ENCODE measurements at places on chromosomes 12 and 14.
A peak's percentile ranks its signal among the peaks of the same experiment; 100 is the strongest.

- DNase-seq, result no peak
These were observed 307.9 kb downstream of the CACNA1C start for GRCh38 chr12:2360630-2361170.

DNA sequence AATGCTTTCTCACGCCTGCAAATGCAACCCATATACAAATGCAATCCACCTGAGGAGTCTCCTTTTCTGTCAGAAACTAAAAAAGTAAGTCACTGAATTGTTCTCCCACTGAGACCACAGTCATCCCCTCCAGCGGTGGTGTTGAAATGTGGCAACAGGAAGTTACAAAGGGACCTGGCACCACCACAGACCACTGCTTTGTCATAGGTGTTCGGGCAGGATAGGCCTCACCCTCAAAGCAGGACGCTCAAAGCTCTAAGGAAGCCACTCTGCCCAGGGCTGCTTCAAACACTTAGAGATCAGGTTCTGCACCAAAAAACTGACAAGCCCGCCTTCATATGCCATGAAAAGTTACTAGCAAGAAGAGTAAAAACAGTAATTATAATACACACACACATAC lies 11.3 kb downstream of the PHLDA1 start:
- DNase-seq, result peak; percentile 14

- no peak for DNase-seq
These were observed 3.2 kb downstream of the CATSPERB start for GRCh38 chr14:91728616-91729183.

- DNase-seq, result no peak
These were observed 955.5 kb downstream of the TMTC2 start for GRCh38 chr12:83642205-83642604.

GRCh38 chr12:129607301-129607700 lies 296.5 kb downstream of the TMEM132D start:
- DNase-seq, result no peak

GRCh38 chr12:48084066-48084465 lies 21.8 kb downstream of the SENP1 start:
- no peak for DNase-seq

DNA sequence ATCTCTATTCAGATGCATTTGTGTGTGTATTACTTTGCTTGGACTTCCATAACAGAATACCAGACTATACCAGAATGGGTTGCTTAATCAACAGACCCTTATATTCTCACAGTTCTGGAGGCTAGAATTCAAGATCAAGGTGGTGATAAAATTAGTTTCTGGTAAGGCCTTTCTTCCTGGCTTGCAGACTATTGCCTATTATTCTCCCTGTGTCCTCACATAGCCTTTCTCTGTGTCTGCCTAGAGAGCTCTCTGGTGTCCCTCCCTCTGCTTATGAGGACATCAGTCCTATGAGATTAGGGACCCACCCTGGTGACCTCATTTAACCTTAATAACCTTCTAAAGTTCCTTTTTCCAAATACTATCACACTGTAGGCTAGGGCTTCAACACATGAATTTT lies 106.0 kb downstream of the FAR2 start:
- DNase-seq, result no peak

DNA sequence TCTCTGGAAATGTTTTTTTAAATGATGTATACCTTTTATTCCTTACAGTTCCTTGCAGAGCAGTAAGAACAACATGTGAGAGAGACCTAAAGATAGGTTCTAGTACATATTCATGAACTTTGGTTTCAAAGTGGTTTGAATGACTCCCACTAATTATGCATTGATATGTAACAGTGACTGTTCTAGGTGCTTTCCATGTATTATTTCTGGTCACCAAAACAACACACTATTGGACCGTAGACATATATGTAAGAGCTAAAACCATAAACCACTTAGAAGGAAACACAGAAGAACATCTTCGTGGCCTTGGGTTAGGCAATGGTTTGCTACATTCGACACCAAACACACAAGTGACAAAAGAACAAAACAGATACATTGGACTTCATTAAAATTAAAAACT lies 37.9 kb downstream of the SOX5 start:
- no peak for DNase-seq

DNA sequence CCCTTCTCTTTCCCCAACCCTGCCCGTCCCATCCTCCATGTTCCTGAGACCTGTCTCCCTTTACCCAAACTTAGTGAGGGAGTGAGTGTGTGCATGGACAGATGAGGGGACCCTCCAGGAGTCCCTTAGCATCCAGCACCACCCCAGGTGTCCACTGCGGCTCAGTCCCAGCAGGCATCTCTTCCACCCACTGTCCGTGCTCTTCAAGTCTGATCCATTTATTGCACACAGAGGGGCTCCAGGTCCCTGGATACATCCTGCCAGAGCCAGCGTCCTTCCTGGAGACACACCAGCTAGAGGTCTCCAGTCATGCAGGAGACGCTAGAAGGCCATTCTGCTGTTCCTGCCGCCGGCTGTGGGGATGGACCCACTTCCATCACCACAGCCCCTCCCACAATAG lies 239.2 kb downstream of the ADGRD1 start:
- DNase-seq, result no peak

DNA sequence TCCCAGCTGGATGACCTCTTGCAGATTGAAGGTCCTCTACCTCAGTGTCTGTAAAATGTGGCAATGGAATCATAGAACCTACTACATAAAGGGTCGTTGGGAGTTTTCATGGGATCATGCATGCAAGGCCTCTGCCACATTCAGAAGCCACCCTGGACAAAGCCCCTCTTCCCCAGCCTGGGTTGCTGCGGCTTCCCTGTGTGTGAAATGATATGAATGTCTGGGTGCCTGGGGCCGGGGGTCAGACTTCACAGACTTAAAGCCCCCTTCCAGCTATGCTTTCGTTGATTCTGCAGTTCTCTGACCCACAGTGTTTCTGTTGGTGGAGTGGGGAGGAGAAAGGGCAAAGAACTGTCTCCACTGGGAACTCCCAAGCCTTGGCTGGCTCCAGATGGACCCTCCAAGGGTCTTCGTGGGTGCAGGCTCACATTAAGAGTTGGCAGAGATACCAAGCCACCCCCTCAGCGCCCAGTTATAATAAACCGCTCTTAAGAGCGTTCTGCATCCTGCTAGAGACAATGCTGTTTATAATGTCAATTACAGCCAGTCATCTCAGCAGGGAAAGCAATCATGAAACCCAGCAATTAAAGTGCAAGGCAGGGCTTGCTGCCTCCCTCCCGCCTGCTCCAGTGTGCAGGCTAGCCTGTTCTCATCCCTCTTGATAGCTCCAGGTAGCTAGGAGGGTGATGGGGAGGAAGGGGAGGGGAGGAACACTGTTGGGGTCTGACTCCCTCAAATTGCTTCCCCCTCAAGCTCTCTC lies 210.9 kb upstream of the FKBP4 start:
- DNase-seq, result no peak

GRCh38 chr14:71533390-71533789 lies 398.8 kb upstream of the RGS6 start:
- no peak for DNase-seq

DNA sequence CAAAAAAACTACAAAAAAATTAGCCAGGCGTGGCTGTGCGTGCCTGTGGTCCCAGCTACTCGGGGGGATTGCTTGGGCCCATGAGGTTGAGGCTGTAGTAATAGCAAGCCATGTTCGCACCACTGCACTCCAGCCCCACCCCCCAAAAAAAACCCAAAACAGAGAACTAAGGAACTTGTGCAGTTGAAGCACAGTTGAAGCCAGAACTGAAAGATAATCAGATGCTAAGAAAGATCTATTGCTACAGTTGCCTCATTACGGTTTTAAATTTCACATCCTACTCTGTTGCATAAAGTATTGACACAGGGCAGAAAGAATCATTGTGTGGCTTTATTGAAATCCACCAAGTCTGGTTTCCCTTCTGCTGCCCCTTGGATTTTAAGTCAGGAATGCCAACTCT lies 3.8 kb downstream of the CS start:
- DNase-seq, result no peak
